ENCODE measurements at places on chromosomes 4 and X.

GRCh38 chrX:45266456-45266855 is 65.8 kb upstream of the DIPK2B start:
- no peak for DNase-seq

DNA sequence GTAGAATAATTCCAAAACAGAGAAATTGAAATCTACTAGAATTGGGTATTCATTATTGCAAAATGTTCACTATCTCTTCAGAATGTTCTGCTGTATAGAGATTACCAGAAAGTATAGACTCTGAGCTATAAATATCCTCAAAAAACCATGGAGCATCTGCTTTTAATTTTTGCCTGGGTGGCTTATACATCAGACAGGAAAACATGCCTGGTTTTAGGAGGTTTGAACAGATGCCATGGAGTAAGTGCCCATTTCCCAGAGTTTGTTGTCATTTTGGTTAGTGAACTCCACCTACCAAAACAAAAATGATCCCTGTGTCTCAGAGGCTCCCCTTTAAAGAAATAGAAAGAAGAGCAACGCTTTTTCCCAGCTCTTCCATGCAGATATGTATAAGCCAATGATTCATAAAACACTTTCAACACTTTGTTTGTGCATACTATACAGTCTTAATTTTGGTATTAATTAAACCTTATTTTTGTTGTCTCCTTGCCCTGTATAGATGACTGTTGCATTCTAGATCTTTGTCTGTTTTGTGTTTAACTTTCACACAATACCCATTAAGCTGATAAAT is 68.7 kb downstream of the MEPE start:
- no peak for DNase-seq

DNA sequence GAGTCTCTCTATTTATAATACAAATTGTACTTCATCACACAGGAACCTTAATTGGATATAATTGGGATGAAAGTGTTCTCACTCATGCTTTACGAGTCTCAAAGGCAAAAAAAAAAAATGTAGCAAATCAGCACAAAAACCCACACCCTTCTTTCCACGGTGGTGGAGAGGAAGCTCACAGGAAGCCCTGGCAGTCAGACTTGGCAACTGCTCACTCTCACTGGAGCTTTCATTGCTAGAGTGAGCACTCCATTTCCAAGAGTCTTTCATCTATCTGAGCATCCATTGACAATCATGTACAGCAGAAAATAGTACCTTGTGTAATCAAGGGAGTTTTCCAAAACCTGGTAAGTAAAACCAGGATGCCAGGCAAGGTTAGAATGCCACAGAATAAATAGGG is 2159.4 kb upstream of the AGA start:
- DNase-seq, result no peak

- DNase-seq, result no peak
Observed at GRCh38 chr4:159149666-159150065, 46.8 kb downstream of the RAPGEF2 start.

DNA sequence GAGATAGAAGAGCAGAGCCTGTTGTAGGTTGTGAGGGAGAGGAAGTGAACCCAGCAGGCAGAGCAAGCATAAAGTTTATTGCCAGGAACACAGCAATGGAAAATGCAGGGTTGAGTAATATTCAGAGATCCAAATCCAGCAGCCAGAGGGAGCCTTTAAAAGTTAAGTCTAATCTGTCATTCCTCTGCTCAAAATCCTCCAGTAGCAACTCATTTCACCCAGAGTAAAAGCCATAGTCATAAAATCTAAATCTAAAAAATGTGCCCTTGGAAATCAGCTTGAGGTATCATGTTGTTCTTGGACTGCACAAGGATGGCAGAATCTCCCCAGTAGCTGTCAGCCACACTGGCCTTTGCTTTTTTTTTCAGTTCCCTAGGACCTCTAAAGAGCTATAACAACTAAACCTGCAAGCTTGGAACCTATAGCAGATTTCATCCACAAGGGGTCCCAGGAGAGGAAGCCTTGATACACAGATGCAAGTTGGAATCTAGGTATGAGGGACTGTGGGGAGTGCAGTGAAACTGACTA is 62.9 kb upstream of the FRAS1 start:
- peak; percentile 26 for DNase-seq

- no peak for DNase-seq
Observed at GRCh38 chr4:907691-908425, 24.3 kb downstream of the GAK start.

DNA sequence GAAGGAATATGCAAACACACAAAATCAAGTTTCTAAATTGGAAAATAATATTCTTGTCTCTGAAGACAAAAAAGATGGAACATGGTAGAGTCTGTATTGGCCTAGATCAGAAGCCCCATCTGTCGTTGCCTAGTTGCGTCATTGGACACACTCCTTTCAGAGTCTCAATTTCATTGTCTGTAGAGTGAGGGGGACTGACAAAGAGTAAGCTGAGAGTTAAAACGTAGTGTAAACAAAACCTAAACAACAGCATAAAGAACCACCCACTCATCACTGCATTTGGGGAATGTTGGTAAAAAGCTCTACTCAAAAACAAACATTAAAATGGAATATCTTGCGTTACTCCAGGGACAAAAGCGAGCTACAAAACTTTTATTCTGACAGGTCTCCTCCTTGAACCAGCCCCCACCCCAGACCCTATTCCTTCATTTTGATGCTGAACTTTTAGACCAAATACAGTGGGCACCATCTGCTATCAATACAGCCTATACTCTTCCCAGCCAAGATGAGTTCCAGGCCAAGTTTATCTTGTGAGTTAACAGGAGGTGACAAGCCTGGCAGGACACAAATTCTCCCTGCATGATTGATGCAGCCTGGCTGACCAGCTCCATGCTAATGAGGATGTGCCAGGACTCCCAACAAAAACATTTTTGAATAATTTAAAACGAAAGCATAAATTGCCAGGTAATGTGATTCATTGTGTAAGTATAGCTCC is 125.2 kb downstream of the COL25A1 start:
- peak; percentile 74 for DNase-seq

- peak; percentile 56 for DNase-seq
Observed at GRCh38 chr4:824461-825062, 1.4 kb downstream of the CPLX1 start.

DNA sequence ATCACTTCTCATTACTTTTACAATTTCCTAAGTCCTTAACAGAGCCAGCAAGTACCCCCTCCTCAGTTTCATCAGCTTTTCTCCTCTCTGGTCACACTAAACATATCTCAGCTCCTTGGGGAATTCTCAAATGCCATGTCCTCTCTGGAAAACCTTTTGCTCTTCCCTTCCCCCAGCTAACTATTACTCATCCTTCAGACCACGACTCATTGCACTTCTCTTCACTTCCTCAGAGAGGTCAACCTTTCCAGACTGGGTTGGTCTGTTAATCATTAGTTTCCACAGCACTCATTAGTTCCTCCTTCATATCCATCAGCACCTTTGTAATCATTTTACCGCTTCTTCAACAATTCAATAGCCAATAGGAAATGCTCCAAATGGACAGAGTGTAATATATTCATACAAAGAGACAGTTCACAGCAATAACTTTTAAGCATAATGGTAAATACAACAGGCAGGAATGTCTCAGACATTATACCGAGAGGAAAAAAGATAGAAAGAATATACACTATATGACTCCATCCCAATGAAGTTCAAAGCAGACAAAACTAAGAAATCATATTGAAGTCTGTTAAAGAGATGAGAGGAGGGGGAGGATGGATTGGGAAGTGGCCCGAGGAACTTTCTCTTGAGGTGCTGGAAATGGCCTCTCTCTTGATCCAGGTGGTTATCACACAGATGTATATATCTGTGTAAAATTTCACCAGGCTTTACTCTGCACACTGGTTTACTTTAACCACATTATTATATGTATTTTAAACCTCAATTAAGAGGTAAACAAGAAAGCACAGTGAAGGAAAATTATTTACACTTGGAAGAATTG is 39.6 kb downstream of the DDX60L start:
- DNase-seq, result peak; percentile 3

DNA sequence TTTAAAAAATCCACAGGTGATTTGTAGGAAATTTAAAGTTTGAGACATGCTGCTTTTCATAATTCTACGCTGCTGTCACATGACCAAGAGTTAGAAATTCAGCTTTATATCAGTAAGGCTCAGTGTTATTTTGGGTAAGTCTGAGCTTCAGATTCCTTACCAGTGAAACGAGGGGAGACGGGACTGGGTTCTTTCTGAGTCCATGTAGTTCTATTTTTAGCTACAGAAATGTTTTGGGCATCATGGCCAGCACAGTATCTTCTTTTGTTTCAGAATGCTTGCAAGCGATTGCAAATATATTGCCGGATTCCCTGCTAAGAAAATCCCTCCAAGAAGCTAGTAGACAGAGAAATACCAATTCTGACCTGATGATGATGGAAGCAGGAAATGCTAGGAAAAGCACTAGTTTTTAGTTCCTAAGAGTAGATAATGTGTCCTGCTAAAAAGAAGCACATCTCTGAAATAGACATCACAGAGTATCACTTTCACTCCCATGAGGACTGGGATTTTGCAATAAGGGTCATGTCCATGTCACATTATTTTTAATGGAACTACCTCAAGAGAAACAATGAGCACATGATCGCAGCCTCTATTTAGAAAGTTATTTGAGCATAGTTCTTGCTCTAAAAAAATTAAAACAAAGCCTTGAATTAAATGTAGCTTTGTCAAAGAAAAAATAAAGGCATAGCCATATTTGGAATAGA is 10.9 kb downstream of the ATP1B4 start:
- no peak for DNase-seq

DNA sequence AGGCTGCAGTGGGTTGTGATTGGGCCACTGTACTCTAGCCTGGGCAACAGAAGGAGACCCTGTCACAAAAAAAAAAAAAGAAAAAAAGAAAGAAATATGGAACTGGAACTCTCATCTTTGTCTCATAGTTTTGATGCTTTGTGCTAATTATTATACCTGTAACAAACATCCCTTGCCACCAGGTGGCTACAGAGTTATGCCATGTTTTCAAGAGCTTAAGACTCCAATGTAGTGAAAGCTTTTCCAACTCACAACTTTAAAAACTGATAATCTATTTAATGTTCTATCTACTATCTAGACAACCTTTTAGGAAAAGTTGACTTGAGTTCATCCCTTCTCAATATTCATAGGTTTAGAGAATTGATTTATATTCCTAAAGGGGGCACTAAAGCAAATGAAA is 42.4 kb downstream of the HTR2C start:
- no peak for DNase-seq

- DNase-seq, result no peak
Observed at GRCh38 chrX:71547339-71547738, 14.4 kb downstream of the OGT start.

DNA sequence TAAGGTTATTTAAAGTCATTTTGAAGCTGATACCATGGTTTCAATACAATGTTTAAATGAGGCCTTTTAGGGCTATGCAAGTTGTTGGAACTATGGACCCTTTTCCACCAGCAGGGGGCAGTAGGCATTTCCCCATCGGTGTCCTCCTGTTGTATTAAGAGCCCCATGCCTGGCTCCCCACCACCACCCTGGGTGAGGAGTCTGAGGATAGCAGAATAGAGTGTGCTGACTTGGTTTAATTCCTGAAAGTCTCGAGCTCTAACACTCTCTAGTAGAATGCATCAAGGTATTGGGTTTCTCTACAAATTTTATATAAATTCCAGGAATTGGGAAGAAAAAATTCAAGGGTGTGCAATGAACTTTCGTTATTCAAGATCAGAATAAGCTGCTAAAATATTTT is 234.8 kb upstream of the JADE1 start:
- no peak for DNase-seq

- no peak for DNase-seq
Observed at GRCh38 chr4:184376126-184376838, 98.1 kb downstream of the IRF2 start.

- DNase-seq, result no peak
Observed at GRCh38 chr4:74009307-74009706, 10.8 kb upstream of the CXCL5 start.

DNA sequence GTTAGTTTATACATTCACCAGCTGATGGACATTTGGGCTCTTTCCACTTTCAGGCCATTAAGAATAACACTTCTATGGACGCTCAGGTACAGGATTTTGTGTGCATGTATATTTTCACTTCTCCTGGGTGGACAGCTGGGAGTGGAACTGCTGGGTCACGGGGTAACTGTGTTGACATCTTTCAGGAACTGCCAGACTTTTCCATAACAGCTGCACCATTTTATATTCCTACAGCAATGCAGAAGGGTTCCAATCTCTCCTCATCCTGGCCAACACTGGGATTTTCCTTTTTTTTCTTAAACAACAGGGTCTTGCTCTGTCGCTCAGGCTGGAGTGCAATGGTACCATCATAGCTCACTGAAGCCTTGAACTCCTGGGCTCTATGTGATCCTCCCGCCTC is 11.9 kb downstream of the HAUS7 start:
- DNase-seq, result no peak

- no peak for DNase-seq
Observed at GRCh38 chrX:79263550-79263949, 103.6 kb downstream of the ITM2A start.

DNA sequence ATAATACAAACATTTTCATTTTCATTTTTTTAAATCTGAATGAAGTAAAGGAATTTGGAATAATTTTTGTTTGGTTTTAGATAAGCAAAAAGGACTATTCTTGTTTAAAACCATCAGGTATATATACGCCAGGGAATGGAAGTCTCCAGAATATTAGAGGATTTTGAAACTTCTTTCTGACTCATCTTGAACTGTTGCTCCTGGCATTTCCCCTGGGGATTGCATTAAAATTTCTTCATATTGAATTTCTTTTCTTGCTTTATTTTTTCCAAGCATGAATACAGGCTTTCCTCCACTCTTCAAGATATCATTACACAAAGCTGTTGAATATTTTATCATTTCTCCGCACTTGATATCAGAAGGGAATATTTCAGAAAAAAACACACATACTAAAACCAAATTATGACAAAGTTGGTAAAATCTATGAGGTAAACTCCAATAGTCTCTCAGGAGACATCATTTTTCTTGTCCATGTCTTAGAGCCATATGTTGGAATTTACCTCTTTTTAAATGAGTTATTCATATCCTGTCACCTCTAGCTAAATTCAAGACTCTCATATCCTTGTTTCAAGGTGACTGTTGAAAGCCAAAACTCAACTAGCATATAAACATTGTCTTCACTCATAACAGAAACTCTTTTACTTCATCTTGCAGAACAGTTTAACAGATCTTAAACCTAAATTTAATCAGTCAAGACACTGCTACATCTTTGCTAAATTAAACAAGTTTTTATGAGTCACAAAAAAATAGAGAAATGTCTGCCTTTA is 20.7 kb upstream of the CSN1S1 start:
- no peak for DNase-seq

- no peak for DNase-seq
Observed at GRCh38 chrX:19875050-19875431, 12.4 kb downstream of the SH3KBP1 start.

DNA sequence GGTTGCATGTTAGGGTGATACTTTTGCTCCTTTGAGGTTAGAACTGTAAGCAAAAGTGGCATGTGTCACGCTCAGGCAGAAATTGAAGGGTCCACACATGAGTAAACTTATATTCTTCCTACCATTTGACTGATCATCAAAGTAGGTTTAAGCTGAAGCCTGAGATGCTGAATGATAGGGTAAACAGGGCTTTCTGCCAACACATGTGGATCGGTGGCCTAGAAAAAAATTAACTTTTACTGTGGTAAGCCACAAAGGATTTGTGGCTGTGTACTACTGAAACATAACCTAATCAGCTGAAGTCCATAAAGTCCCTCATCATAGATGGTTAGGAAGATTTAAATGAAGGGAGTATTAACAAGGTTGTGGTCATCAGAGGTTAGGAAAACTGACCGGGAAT is 1070.1 kb downstream of the STPG2 start:
- DNase-seq, result no peak

- DNase-seq, result no peak
Observed at GRCh38 chr4:2685541-2685940, 70.6 kb downstream of the TNIP2 start.

- no peak for DNase-seq
Observed at GRCh38 chrX:3713937-3714434, 537 bp upstream of the PRKX start.

Data from retina (tissue), 1 donor.